Kidney (tissue), 22 donors: ENCODE measurements at places on chromosomes 2 and 18.
A peak's percentile ranks its signal among the peaks of the same experiment; 100 is the strongest.

DNA sequence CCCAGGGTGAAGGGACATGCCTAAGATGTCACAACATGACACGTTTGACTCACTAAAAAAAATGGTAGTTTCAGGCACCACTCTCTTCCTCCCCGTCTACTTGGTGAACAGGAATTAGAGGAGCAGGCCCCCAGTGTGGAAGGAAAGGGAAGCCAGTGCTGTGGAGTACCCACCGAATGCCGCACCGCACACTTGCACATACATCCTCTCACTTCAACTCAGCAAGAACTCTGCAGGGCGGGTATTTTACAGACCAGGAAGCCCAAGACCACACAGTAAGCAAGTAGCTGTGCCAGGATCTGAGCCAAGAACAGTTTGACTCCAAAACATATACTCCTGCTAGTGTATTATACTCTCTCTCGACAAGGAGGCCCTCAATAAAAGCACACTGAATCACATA is 69.8 kb downstream of the BCL2 start:
- peak; percentile 51 for DNase-seq

DNA sequence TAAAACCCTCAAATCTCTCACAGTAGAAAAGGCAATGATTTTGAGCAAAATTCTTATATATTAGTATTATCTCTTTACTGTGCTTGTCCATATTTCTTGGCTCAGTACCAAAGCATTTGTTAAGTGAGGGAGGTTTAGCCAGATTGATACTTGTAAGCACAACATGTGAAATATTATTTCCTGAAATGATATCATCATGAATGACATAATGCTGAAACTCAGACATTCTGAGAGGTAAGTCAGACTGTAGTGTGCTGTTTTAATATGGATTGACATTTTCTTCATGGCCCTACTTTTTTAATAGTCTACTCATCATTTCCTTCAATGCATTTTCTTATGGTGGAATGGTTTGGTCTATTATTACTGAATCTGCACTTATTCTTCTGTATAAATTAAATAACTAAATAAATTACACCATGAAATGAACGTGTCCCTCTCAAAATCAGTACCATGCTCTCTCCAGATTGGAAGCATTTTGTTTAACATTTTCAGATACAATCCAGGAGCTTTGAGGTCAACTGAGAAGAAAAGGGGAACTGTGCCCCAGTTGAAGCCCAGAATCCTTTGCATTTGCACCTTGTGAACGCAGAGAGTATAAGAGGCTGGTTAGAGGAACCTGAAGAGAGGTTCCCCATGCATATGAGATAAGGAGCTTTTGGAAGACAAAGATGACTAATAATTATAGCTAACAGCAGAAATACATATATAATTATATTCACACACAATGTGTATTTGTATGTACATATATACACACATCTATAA is 50.1 kb upstream of the CRACDL start:
- no peak for DNase-seq

- no peak for DNase-seq
Measured at GRCh38 chr2:85908506-85908905, 19.7 kb upstream of the ST3GAL5 start.

DNA sequence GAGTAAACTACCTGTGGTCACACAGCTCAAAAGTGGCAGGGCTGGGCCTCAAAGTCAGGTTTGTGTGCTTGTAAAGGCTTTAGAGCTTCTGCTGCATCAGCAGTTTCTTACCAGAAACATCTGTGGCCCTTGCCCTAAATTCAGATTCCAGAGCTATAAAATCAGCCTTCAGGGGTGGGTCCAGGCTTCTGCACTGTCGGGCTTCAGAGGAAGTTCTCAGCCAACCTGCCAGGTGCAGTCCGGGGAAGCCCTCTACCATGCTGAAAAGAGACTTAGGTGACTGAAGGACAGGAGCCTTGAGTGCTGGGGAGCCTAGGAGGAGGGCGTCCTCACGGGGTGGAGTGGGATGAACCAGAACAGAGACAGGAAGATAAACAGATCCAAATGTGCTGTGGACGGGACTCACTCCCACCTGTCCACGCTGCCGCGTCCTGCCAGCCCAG is 69.9 kb upstream of the HS6ST1 start:
- DNase-seq: no peak

- no peak for DNase-seq
Measured at GRCh38 chr2:218722419-218722818, 11.8 kb downstream of the TTLL4 start.

DNA sequence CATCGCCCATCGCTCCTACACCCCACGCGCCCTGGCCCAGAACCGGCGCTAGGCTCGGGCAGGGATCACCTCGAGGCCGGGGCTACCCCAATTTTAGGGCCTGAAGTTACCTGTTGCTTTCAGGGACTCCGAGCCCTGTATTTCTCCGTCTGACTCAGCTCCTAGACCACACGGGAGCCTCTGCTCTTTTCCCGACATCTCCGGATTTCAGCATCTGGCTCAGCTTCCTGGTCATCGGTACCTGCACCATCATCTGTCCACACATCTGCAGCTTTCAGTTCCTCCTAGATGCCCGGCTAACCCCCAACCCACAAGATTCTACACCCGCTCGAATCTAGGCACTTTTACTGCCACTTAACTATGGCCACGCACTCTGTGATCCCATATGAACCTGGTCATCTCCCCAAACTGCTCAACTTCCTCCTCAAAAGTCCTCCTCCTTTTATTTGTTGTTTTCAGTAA is 12.1 kb upstream of the HMSD start:
- DNase-seq: no peak

DNA sequence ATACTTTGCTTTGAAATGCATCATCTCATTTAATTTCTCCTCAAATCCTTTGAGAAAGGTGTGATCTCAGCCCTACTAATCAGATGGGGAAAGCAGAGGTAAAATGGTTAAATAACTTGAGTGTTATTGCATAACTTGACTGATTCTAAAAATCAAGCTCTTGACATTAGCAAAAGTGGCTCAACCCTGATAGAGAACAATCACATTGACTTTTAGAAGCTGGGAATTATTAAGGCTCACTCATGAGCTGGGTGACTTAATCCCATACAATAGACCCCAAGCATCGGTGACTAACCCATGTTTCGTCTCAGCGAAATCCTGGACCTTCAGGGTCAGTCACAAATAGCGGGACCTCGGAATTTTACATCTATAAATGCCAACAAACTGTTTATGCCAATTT is 378.9 kb downstream of the NBAS start:
- no peak for DNase-seq

DNA sequence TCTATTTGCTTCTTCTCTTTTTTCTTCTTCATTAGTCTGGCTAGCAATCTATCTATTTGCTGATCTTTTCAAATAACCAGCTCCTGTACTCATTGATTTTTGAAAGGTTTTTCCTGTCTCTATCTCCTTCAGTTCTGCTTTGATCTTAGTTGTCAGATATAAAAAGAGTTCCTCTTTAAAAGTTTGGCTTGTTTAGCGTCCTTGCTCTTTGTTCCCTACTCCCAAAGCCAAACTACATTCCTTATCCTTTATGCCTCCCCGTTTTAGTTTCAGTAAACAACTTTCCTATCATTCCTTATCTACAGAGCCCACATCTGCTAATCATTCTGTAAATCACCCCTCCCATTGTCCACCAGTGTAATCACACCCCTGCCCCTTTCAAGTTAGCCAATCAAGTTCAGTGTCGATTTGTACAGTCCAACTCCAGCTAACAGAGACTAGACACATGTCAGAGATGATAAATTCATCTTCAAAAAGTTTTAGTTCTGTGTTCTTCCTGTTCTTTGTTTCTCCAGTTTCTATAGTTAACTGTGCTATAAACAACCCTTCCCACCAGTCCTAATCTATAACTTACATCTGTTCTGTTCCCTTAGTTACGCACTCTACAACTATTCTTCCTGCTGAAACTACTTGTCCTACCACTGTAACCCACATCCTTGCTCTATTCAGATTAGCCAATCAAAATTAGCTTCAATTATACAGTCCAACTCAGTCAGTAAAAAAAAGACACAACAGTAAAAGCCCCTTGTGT is 44.4 kb downstream of the TFPI start:
- DNase-seq: no peak

DNA sequence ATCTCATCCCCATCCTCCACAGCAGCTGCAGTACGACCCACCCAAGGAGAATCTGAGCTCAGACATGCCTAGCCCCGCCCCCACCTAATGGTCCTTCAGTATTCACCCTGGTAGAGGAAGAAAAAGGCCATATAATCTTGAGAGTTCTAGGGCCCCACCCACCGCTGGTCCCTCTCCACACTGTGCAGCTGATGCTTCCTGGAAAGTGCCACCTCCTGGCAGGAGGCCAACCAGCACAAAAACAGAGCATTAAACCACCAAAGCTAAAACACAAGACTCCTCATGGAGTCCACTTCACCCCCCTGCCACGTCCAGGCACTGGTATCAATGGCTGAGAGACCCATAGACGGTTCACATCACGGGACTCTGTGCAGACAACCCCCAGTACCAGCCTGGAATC is 40.7 kb downstream of the MC4R start:
- DNase-seq: no peak

DNA sequence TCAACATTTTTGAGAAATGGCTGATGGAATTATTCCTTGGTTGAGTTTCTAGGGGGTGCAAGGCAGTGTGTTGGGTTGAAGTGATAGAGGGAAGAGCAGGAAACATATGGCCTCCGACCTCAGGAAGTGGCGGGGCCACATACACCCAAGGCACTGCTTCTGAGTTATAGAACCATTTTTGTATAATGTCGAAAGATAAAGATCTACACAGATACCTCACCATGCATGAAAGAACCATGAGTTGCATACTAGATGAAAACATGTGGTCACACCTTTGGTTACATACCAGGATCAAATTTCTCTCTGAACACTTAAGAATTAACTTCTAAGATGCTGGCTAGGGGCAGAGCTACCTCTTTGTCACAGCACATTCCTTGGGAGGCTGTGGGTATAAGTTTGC is 23.2 kb downstream of the LAMA3 start:
- DNase-seq: no peak

- DNase-seq: no peak
Measured at GRCh38 chr2:181065458-181065857, 85.1 kb downstream of the UBE2E3 start.

GRCh38 chr2:177692042-177692782 is 299.6 kb downstream of the AGPS start:
- DNase-seq: no peak

DNA sequence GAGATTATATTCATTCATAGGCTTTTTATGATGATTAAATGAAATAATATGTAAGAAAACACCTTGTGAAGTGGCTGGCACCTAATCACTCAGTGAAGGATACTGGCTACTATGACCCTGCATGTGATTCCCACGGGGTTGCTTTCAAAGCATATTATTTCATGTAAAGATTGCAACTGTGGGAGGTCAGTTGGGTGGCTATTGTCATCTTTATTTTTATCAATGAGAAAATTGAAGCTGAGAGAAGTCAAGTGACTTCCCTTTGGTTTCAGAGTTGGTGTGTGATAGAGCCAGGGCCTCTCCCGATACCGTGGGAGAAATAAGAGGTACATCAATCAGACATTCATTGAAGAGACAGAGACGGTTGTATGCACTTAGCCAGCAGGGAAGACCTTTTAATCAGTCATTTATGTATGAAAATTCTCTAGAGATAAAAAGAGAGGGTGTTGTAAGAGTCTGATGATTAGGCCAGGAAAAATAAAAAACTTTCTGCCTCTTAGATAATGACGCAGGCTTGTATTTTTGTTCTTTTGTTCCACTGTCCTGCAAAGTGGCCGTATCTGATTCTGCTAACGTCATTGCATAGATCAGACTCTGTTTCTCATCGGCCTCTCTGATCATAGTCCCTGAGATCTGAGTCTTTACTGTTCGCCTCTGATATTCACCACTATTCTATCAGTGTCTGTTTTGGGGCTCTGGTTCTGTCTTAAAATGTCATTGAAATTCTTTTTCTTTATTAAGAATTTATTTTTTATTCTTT is 50.5 kb downstream of the QPCT start:
- no peak for DNase-seq

- no peak for DNase-seq
Measured at GRCh38 chr18:46053368-46054095, 18.5 kb downstream of the PSTPIP2 start.

- peak; percentile 21 for DNase-seq
Measured at GRCh38 chr2:3857576-3857975, 154.2 kb downstream of the DCDC2C start.

GRCh38 chr2:229269941-229270340 is 1.1 kb downstream of the PID1 start:
- DNase-seq: no peak

- no peak for DNase-seq
Measured at GRCh38 chr2:111910609-111911277, 12.3 kb downstream of the MERTK start.

DNA sequence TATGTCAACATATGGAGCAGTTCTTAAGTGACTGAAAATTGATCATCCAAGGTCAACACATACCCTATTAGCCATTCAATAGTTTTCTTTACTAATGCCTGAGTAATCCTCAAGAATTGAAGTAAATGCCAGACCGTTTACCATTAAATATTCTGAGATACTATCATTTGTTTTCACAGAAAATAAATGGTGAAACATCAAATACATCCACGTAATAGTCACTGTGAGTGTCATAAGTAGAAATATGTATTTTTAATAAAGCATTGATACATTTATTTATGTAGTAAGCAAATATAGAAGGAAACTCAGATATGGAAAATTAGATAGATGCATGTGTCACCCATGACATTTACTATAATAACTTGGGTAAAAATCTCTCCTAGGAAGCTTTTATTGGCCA is 927.8 kb upstream of the NRXN1 start:
- DNase-seq: no peak

DNA sequence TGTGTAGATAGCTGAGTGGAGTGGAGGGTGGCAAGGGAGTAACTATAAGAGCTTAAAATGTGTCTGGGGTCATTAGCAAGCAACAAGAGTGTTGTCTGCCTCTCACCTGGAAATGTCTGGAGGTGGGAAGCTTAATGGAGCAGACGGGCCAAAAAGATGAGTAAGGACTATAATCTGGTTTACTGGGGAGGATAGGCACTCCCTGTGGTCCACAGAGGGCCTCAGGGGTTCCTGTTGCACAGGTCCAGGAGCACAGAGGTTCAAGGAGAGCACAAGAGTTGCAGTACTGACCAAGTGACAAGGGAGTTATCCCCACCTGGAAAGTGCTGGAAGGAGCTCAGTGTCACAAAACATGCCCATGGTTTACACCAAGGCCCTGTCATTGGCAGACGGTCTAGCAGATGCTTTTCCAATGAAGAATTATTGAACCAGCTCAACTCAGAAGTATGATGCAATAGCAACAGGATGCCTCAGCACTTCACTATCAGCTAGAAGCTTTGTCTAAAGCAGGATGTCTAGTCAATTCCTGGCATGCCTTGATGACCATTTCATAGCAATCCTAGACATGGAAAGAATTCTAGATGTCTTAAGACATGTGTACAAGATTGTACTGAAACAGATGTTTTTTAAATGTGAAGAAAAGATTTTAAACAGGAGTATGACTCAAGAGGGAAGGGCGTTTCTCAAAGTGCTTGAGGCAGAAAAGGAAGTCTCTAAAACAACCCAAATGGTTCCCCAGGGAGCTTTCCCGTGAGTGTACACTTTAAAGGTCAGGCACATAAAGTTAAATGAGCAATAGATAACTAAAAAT is 62.9 kb upstream of the SERPINE2 start:
- no peak for DNase-seq

- peak; percentile 42 for DNase-seq
Measured at GRCh38 chr18:36095936-36096519, 28.7 kb upstream of the RPRD1A start.
